ENCODE measurements at places on chromosomes 11 and 22.

DNA sequence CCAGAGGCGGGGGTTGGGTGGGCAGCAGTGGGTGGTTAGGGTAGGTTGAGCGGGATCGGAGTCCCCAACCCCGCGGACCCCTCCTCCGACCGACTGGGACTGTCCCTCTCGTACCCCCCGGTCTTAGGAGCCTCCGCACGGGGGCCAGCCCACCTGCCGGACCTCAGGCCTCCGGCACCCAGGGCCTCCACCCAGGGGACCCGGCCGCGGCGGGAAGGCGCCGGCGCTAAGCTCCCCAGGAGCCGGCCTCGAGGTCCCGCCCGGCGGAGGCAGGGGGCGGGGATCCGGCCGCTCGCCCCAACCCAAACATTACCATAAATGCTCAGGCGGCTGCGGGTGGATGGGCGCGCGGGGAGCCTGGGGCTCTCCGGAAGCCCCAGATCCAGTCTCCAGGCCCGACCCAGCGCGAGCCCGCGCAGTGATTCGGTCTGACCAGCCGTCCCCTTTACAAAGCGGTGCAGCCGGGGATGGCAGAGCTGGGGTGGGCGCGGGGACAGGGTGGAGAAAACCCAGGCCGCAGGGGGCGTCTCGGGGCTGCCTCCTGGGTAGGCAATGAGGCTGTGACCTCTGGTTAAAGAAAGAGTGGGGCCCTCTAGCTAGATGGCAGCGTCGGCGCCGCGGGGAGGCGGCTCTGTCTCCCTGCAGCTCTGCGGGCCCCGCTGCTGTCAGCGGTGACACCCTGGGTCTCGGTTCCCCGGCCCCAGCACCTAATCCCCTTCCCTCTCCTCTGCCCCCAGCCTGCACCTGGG is 4.0 kb upstream of the MCAM start:
- DNase-seq: peak; percentile 79

DNA sequence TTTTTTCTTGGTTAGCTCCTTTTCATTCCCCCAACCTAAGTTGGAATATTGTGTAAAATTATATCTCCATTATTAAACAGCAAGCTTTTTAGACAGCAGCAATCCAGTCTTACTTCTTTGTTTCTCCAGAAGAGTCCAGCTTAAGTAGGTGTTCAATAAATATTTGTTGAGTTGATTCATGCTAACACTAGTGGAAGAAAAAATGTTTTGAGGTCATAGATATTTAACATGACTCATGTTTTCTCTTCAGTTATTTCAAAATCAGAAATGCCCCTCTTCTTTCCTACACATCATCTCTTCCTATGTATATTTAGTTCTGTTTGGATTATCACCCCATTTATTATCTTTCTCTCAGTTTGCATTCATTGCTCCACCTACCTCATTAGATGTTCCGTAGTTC is 20.3 kb downstream of the CCDC83 start:
- no peak for DNase-seq

GRCh38 chr11:117748771-117749540 is 48.1 kb downstream of the DSCAML1 start:
- no peak for DNase-seq

DNA sequence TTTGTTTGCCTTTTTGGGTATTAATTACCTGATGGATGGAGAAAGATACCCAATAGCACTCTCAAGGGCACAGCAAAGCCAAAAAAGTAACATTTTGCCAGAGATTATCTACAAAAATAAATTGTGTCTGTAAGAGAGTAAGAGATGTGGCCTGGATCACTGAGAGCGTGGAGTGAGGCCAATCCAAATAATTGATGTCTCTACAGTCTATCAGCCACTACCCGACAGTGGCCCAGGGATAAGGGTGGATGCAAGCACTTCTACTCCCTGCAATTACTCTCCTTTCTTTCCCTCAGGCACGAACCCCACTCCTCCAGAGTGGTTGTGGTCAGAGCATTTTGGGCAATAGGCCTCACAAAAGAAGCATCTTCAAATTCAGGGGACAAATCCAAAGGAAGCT is 92.3 kb upstream of the ZC3H12C start:
- DNase-seq: no peak

- no peak for DNase-seq
Observed at GRCh38 chr22:29334696-29335344, 19.3 kb upstream of the RASL10A start.

DNA sequence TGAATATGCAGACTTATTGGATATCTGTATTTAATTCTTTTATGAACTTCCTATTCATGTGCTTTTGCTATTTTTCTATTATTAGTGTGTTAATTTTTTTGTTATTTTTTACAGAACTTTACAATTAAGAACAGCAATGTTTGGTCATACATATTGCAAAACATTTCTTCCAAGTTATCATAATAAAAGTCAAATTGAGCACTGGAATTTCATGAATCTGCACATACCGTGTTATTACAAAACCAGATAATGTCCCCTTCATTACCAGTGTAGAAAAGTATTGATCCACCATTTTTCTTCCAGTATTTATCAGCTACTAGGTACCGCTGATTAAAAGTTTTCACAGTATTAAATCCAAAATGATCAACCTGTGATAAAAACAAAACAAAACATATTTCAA is 40.5 kb downstream of the PRCP start:
- DNase-seq: no peak

- no peak for DNase-seq
Observed at GRCh38 chr11:34929794-34930763, 13.7 kb downstream of the PDHX start.

- DNase-seq: no peak
Observed at GRCh38 chr11:123742724-123743120, 1.3 kb upstream of the ZNF202 start.

DNA sequence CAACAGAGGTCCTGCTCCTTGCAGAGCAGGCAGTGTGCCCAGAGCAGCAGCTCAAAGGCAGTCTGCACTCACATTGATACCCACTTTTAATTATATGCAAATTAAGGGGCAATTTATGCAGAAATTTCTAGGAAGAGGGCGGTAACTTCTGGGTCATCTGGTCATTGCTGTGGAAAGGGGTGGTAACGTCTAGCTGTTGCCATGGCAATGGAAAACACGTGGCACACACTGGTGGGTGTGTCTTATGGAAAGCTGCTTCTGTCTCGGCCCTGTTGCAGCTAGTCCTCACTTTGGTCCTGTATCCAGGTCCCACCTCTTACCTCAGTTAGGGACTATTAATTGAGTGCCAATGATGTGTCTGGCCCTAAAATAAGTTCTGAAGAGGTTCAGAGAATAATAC is 36.8 kb downstream of the BARX2 start:
- DNase-seq: no peak

GRCh38 chr11:45748801-45749200 is 56.1 kb upstream of the SLC35C1 start:
- DNase-seq: no peak

- no peak for DNase-seq
Observed at GRCh38 chr22:30170129-30170528, 76.4 kb downstream of the LIF start.

GRCh38 chr11:96267001-96267495 is 75.9 kb downstream of the MAML2 start:
- DNase-seq: no peak

GRCh38 chr11:43969543-43969942 is 27.1 kb downstream of the C11orf96 start:
- no peak for DNase-seq

DNA sequence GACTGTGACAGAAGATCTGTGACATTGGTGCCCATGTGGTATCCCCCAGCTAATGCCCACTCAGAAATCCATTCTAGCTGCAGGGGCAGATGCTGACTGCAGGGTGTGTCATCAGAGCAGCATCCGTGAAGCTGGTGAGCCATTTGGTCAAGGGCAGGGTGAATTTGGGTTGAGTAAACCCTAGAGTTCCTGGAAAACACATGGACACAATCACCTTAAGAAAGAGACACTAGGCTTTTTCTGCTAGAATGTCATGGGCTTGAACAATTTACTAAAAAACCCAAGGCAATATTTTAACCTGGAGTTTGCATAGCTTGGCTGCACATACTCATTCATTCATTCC is 100.0 kb downstream of the ADAMTS15 start:
- no peak for DNase-seq

- no peak for DNase-seq
Observed at GRCh38 chr11:86234831-86235461, 9.6 kb upstream of the EED start.

- DNase-seq: no peak
Observed at GRCh38 chr11:43967661-43968060, 25.2 kb downstream of the C11orf96 start.

GRCh38 chr11:3835751-3836150 is 5.0 kb downstream of the RHOG start:
- DNase-seq: no peak

DNA sequence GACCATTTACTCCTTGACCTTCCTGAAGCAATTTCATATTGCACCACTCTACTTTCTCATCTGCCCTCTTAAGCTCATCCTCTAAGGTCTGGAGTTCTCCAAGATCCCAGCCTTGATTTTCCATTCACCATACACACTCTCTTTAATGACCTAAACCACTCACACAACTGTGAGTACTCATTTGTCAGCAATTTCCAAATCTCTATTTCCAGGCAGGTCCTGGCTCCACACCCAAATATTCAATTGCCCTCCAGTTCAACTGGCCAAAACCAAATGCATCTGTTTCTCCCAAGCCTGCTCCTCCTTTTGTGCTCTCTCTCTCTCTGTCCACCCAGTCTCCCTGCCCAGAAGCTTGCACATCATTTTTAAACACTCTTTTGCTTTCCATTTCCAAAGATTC is 39.6 kb downstream of the NEU3 start:
- no peak for DNase-seq

DNA sequence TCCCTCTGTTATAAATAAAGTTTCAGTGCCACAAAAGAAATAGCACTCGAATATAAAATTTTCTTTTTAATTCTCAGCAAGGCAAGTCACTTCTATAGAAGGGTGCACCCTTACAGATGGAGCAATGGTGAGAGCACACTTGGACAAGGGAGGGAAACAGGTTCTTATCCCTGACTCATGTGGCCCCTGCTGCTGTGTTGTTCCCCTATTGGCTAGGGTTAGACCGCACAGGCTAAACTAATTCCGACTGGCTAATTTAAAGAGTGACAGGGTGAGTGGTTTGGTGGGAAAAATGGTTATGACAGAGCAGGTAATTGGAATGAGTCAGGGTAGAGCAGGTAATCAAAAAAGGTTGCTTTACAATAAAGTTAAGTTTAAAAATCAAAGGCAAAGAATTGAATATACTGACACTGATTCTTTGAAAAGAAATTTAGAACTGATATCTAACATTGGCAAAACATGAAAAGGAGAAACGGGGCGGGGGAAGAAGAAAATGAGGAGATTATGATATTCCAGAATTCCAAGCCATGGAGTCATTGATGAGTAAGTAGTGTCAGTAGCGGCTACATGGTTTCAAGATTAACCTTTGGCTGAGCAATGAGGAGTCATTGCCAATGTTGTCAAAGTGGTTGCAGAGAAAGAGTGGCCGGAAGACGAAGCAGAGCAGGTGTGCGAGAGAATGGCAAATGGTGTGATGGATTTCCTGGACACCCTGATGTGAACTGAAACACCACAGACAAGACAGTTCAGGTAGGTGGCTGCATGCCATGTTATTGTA is 48.4 kb upstream of the MRGPRX1 start:
- DNase-seq: no peak

DNA sequence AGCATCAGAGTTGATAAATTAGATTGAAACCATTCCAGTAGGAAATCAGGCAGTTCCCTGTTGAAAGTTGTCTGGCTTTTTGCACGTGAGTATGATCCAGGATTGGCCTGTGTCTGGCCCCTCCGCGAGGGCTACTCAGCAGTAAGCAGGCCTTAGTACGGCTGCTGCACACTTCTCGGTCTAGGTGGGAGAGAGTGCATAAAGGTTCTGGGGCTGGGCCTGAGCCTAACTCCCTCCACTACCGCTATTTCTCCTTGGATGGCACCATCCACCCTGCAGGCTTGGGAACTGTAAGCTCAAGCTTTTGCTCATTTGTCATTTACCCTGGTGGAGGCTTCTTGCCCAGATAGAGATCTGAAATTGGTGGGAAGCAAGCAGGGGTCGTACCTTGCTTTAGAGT is 22.0 kb downstream of the TUB start:
- no peak for DNase-seq

DNA sequence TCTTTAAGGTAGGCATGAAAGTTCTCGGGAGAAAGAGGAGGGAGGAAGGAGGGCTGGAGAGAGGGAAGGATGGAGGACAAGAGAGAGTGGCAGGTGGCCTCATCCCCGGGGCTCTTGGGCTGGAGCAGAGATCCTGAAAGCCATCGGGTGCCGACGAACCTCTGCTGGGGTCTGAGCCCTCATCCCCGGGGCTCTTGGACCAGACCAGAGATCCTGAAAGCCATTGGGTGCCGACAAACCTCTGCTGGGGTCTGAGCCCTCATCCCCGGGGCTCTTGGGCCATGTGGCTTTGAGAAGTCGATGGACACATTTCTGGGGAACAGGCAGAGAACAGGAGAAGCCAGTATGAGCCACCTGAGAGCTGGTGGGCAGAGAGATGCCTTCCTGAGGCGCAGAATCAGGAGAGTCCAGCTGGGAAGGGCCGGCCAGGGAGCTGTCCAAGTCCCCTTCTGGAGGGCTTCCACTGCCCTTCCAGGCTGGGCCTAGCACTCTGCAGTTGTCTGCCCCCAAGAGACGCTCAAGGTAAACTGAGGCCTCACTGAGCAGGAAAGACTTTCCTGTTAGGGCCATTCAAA is 1398.1 kb downstream of the BRD1 start:
- no peak for DNase-seq

DNA sequence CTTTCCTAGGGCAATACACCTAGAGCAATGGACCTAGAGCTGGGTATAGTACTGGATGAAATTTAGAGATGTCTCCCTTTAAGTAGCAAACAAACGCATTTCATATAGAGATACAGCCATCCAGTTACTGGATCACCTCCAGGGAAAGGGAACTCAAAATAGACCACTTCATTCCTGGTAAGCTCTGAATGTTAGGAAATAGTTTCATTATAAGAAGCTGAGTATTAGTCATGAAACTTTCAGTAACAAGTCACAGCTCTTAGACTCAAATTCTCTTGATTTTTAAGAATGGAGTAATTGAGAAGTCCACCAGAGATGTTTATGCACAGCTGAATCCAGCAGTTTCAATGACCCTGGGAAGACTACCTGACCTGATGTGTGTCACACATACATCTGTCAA is 221.9 kb downstream of the FAM76B start:
- DNase-seq: no peak

DNA sequence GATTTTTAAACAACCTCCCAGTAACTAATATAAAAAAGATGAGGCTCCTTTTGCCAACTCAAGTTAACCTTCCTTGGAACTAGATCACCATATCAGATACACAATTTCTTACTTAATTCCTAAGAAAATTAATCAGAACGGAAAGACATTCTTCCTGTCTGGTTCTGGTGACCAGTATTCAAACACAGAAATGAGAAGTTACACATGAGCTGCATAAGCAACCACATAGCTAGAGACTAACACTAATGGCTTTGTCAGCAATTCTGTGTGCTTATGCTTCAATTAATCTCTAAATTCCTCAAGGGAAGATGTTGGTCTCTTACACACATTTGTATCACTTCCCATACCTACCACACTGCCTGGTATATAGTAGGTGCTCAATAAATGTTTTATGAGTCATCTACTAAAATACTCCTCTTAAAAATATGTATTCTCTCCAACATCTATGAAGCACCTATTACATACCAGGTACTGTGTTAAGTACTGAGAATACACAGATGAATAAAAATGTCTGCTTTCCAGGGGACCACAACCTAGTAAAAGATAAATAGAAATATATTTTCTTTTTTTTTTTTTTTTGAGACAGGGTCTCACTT is 54.5 kb downstream of the GAB2 start:
- no peak for DNase-seq

All from GM19239 (cell line).